ENCODE measurements at places on chromosomes 11 and 22.

- H3K36me3 ChIP-seq, result no peaks in the 10 kb centered on the region
- no peak for DNase-seq
- H3K27ac ChIP-seq, result no peak overlapping the region
- peaks cover 34% of the 10 kb centered on the region for H3K4me1 ChIP-seq
Observed at GRCh38 chr11:96186806-96187205, 156.2 kb downstream of the MAML2 start.

DNA sequence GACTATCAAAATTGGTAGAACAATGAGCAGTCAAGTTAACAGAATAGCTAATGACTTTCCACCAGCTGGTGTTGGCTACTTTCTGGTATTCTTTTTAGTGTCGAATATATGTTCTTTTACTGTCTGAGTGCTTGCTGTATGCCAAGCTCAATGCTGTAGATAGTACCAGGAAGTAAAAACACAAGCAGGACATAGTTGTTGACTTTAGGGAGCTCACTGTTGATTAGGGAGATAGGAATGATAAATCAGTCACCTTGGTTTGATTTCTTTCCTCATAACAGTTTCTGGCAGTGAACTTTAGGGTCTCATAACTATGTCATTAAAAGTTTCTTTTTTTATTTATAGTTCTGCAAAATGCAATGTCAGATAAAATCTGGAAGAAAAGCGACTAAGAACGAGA, 9.0 kb downstream of the HMGXB4 start:
- H3K36me3 ChIP-seq, result peaks cover 52% of the 10 kb centered on the region
- no peaks in the 10 kb centered on the region for H3K4me1 ChIP-seq
- no peaks in the 10 kb centered on the region for H3K27me3 ChIP-seq
- H3K27ac ChIP-seq, result no peak overlapping the region
- no peak for DNase-seq

GRCh38 chr11:47061429-47062178, 115.1 kb downstream of the ARFGAP2 start:
- no peaks in the 10 kb centered on the region for H3K4me1 ChIP-seq
- no peaks in the 10 kb centered on the region for H3K36me3 ChIP-seq

DNA sequence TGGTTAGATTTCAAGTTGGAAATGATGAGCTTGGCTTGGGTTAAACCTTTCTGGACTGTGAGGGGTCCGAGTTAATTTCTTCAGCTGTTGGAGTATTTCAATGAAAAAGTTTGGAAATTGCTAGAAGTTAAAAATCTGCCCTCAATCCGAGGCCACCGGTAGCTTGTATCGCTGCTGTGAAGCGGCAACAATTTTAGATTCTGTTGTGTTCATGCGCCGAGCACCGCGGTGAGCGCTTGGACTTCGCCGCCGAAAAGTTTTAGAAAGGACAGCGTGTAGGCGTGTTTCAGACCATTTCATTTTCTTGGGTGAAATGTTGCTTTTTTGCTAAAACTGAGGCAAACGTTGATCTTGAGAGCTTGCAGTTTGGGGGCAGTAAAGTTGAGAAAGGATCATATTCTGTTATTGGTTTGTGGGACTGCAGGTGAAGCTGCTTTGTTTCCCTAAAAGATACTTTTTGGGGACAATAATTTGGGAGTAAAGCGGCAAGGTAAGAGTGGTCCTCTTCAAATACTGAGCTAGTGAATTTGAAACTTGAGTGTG, 928 bp downstream of the FBXO7 start:
- DNase-seq, result no peak
- H3K36me3 ChIP-seq, result no peaks in the 10 kb centered on the region
- peak overlapping the region; percentile 91 for H3K4me3 ChIP-seq
- H3K27ac ChIP-seq, result peak overlapping the region; percentile 95
- H3K27me3 ChIP-seq, result no peaks in the 10 kb centered on the region

DNA sequence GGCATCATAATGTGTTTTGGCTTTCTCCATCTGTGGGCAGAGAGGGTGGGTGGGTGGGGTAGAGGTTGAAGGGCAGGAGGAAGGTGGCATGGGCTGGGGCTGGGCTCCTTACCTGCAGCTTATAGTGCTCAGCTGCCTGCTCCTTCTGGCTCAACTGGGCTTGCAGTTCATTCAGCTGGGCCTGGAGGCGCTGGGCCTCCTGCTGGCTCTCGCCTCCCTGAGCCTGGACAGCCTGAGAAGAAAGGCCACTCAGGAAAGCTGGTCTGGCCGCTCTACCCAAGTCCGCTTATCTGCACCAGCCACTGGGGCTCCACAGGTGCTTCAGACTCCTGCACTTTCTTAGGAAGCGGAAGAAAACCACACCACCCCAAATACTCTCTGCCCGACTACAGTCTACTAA, 10.4 kb downstream of the IL18BP start:
- no peak for DNase-seq
- H3K4me3 ChIP-seq, result no peak overlapping the region
- H3K4me1 ChIP-seq, result no peaks in the 10 kb centered on the region
- no peaks in the 10 kb centered on the region for H3K27me3 ChIP-seq

GRCh38 chr11:125376117-125376516, 119.9 kb downstream of the FEZ1 start:
- H3K4me1 ChIP-seq, result no peaks in the 10 kb centered on the region
- no peaks in the 10 kb centered on the region for H3K36me3 ChIP-seq
- H3K27ac ChIP-seq, result no peak overlapping the region
- H3K4me3 ChIP-seq, result no peak overlapping the region
- no peak for DNase-seq

DNA sequence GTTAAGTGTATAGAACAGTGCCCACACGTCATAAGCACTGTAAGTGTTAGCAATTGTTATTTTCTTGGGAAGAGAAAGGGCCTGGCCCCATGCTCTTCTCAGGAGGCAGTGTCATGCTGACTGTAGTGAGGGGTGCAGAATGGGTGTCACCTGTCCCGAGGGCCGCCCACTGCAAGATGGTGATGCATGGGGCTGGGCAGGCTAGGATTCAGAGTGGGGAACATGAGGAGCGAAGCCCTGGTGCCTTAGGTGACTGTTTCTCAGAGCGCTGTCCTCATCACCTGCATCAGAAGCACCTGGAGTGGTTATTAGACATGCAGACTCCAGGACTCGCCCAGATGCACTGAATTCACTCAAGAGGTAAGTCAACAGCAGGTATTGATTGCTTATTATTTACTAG, 101.0 kb upstream of the PARVA start:
- H3K27me3 ChIP-seq, result no peaks in the 10 kb centered on the region
- H3K36me3 ChIP-seq, result no peaks in the 10 kb centered on the region
- DNase-seq, result no peak

GRCh38 chr22:21661991-21662390, 3.8 kb upstream of the PPIL2 start:
- no peaks in the 10 kb centered on the region for H3K27me3 ChIP-seq
- no peak overlapping the region for H3K4me3 ChIP-seq
- H3K4me1 ChIP-seq, result peaks cover 22% of the 10 kb centered on the region
- DNase-seq, result no peak
- no peak overlapping the region for H3K27ac ChIP-seq
- no peaks in the 10 kb centered on the region for H3K36me3 ChIP-seq

DNA sequence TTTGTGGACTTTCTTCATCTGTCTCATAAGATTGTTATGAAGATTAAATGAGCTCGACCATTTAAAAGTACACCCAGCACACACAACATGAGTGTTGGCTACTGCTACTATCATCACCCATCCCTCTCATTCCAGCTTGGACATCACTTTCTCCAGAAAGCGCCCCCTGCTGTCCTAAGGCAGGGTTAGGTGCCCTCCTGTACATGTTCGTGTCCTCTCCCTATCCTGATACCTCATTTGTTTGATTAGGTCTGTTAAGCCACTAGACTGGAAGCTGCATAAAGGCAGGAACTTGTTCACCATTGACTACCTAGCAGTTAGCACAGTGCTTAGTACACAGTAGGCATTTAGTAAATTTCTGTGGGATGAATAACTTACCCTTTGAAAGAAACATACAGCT, 85.5 kb downstream of the ENTHD1 start:
- H3K27ac ChIP-seq, result no peak overlapping the region
- no peaks in the 10 kb centered on the region for H3K36me3 ChIP-seq
- H3K27me3 ChIP-seq, result no peaks in the 10 kb centered on the region
- peak; percentile 7 for DNase-seq

DNA sequence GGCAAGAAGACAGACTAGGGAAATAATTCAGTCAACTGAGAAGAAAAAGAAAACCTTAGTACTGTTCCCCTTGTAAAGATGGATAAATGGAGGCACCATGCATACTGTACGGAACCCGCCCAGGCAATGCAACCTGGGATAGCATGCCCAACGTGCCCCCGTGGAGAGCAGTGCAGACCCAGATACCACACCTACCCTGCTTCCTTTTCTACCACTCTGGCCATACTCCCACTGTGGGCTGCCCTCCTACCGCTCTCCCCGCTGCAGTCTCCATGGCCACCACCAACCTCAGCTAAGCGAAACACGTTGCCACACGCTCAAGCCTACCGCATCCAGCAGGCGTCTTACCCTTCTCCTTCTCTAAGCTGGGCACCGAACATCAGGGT, 117.4 kb upstream of the SERPIND1 start:
- H3K27ac ChIP-seq, result no peak overlapping the region
- H3K4me1 ChIP-seq, result no peaks in the 10 kb centered on the region
- DNase-seq, result no peak

GRCh38 chr11:14059491-14059890, 97.0 kb downstream of the SPON1 start:
- H3K27ac ChIP-seq, result no peak overlapping the region
- no peaks in the 10 kb centered on the region for H3K36me3 ChIP-seq
- H3K4me1 ChIP-seq, result peaks cover 6% of the 10 kb centered on the region
- H3K27me3 ChIP-seq, result no peaks in the 10 kb centered on the region

GRCh38 chr22:37365950-37366349, 61.3 kb downstream of the ELFN2 start:
- H3K4me3 ChIP-seq, result no peak overlapping the region
- H3K4me1 ChIP-seq, result no peaks in the 10 kb centered on the region
- H3K36me3 ChIP-seq, result no peaks in the 10 kb centered on the region
- no peaks in the 10 kb centered on the region for H3K27me3 ChIP-seq

- no peak overlapping the region for H3K27ac ChIP-seq
- H3K36me3 ChIP-seq, result no peaks in the 10 kb centered on the region
- peak; percentile 24 for DNase-seq
- H3K4me1 ChIP-seq, result peaks cover 25% of the 10 kb centered on the region
Observed at GRCh38 chr11:30281476-30282288, 41.2 kb upstream of the ARL14EP start.

DNA sequence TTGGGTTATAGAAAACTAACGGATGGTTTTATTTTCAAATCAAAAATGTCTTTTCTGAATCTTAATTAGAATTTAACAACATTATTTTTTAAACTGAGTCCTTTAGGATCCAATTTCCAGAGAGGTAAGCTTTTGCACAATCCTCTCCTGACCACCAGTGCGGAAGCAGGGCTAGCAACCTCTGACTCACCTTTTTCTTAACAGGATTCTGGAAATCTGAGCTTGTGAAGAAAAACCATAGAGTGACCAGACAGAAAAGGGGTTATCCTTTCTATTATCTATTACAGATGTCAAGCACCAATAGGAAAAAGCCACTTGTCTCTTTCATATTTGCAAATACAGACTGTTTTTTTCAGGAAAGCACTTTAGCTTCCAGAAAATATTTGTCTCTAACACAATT, 25.3 kb downstream of the ALG9 start:
- H3K4me1 ChIP-seq, result peaks cover 3% of the 10 kb centered on the region
- H3K27me3 ChIP-seq, result no peaks in the 10 kb centered on the region
- no peak for DNase-seq
- no peak overlapping the region for H3K4me3 ChIP-seq
- H3K27ac ChIP-seq, result no peak overlapping the region
